ENCODE measurements at places on chromosomes 5 and 9.

- DNase-seq: no peak
Observed at GRCh38 chr5:148620696-148621095, 33.6 kb downstream of the HTR4 start.

DNA sequence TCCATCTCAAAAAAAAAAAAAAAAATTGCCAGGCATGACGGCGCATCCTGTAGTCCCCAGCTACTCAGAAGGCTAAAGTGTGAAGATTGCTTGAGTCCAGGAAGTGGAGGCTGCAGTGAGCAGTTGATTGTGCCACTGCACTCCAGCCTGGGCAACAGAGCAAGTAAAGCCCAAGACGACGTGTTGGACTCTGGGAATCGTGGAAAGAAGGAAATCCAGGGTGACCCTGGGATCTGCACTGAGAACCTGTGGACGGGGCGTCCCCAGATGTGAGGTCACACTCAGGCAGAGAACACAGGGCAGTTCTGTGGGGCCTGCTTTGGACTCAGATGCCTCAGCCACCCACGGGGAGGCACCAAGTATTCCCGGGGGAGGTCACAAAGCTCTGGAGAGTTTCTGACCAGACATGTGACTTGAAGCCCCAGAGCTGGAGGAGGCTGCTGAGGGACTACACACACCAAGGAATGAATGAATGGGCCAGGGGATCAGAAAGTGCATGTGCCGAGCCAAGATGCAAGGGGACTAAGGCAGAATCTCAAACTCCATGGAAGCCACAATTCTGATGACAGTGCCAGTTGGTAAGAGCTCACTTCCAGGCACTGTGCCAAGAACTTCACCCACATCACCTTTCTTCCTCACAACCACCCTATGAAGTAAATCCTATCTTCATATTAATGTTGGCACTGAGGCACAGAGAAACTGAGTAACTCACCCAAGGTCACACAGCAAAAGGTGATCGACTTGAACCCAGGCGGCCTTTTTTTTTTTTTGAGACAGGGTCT lies 12.9 kb downstream of the DYNC2I2 start:
- no peak for DNase-seq

DNA sequence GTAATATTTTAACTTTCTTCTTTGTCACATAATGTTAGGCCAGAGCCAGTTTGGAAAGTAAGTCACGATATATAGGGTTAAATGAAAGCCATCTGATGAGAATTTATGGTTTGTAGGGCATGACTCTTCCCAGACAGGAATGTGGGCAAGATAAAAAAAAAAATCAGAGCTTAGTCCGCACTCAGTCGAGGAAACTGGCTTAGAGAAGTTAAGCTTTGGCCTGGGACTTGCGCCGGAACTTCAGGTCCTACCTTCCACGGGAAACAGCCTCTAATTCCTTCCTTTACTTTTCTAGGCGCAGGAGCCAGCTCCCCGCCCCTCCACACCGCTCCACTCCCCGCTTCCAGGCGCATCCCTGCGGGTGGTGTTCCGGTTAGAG lies 475 bp downstream of the DDX31 start:
- no peak for DNase-seq

DNA sequence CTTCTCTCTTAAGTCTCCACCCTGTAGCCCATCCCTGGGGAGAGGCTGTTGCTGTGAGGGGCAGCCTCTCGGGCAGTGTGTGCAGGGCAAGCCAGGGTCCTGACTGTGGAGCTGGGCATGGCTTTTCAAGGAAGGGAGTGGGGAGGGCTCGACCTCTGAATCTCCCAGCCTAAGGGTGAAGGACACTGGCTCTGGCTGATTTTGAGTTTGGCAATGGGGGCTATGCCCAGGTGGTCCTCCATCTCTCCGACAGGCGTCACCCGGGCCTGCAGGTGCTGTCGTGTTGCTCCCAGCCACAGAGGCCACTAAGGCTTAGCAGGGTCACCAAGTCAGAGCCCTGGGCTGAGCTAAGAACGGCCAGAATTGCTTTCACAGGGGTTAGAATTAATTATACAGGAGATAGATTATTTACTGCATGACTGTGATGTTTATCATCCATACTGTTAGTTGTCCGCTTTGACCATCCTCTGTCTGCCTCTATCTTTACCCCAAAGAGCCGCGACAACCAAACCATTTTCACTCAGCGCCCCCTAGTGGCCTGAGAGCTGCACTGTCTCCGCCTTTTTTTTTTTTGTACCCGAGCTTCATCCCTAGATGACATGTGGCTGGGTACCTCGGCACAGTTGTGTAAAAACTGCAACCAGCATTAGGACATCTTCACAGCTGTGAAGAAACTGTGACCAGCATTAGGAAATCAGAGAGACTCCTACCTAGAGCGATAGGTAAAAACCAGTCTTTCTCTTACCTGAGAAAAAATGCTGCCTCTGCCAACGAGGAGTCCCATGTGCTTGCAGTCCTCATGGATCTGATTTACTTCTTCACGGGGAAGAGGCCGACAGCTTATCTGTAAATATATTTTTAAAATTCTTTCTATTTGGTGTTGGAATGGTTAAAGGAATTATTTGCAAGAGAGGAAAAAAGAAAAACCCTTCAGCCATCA lies 44.5 kb downstream of the AGXT2 start:
- peak; percentile 51 for DNase-seq

DNA sequence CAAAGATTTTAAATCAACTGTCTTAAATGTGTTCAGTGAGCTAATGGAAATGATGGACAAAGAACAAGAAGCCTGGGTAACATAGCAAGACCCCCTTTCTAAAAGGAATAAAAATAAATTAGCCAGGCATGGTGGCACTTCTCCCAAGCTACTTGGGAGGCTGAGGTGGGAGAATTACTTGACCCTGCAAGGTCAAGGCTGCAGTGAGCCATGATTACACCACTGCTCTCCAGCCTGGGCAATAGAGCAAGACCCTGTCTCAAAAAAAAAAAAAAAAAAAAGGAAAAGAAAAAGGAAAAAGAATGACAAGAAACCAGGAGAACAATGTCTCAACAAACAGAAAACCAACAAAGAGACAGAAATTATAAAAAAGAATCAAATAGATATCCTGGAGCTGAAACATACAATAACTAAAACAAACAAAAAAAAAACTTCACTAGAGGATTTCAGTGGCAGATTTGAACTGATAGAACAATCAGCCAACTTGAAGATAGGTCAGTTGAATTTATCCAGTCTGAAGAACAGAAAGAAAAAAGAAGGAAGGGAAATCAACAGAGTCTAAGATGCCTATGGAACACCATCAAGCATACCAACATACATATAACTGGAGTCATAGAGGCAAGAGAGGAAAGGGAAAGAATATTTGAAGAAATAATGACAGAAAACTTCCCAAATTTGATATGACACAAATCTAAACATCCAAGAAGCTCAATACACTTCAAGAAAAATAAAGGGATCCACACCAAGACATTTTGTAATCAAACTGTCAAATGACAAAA lies 16.8 kb upstream of the SLC35D2 start:
- no peak for DNase-seq

DNA sequence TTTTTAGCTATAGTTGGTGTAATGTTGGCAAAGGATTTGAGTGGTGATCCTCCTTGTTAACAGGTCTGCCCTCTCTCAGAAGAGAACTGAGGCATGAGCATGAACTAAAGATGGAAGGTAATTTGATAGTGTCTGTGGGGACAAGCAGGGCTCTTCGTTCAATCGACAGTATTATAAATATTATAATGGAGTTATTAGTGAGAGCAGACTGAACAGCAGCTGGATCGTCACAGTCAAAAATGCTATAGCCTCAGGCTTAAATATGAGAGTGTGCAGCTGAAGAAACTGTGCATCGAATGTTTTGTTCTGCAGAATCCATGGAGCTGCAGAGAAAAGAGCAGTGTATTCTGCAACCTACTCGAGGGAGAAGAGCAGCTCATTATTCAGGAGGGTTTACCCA lies 757.3 kb downstream of the DNAH5 start:
- DNase-seq: no peak

DNA sequence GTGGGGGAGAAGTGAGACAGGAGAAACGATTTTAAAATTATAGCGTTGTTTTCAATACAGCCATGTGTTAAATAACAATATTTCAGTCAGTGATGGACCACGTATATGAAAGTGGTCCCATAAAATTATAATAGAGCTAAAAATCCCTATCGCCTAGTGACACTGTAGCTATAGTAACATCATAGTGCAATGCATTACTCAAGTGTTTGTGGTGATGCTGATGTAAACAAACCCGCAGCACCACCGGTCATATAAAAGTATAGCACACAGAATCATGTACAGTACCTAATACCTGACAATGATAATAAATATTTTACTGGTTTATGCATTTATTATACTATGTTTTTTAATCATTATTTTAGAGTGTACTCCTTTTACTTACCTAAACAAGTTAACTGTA lies 407.4 kb upstream of the SEMA6A start:
- DNase-seq: no peak

- no peak for DNase-seq
Observed at GRCh38 chr5:180391276-180391675, 38.1 kb upstream of the GFPT2 start.

All from activated T-cell treated with anti-CD3 and anti-CD28 coated beads for 48 hours (primary cell).